Lower lobe of right lung (tissue), 2 donors: ENCODE measurements at places on chromosomes 2 and 18. TPM values are rescaled to one million over a fixed set of nuclear protein-coding genes. Genes with fewer than 3 reads are reported as not detected.

The LCT gene
- not detected for total RNA-seq

The CSRNP3 gene
- 2.3 TPM for total RNA-seq

The SNED1 gene
- 36.2 TPM for total RNA-seq

The CHRNA1 gene
- not detected for total RNA-seq

The BZW1 gene
- 154 TPM for total RNA-seq

The SIGLEC15 gene
- 0.35 TPM for total RNA-seq

The CENPA gene
- 1.7 TPM for total RNA-seq

The TLX2 gene
- not detected for total RNA-seq

The CCDC102B gene
- total RNA-seq, result 29.4 TPM

The SULT1C2 gene
- 1.2 TPM for total RNA-seq

The EMX1 gene
- not detected for total RNA-seq

The EIF2AK2 gene
- total RNA-seq, result 69.2 TPM

The GKN1 gene
- not detected for total RNA-seq

The KLHL14 gene
- 0.24 TPM for total RNA-seq

The PLGLB2 gene
- total RNA-seq, result 1.8 TPM

DNA sequence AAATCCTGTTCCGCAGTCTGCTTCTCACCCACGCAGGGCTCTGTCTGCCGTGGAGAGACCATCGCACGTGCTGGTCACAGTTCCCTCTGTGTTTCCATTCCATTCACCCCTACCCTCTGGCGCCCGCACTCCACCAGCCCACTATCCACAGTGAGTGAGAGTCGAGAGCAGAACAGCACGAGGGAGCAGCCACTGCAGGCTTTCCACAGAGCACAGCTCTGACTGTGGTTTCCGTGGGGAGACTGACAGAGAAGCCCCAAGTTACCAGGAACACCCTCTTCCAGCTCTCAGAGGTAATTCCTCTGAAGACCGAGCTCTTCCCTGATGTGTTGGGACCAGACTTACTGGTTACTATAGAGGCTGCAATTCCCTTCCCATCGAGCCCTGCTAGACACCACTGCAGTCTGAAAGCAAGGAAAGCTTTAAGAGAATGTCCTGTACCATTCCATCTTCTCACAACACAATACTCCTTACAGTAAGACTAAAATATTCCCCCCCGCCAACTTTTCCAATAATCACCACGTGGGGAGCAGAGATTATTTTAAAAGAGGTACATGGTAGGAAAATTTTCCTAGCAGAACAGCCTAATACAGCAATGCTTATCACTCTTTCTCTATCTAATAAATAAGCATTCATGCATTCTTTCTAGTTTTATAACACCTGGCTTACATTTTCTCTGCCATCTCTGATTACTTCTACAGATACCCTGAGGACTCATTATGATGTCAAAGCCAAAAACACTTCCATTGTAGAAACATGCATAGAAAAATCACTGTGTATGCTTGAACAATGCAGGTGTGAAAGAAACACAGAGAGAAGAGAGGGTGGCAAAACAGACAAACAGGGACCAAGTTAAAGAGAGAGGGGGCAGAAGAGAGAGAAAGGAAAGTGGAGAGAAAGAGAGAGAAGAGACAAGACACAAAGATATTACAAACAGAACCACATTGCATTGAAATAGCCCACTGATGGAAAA lies 4.7 kb downstream of the MYT1L start:
- H3K4me1 ChIP-seq, result no peaks in the 10 kb centered on the region
- no peak overlapping the region for H3K27ac ChIP-seq
- no peaks in the 10 kb centered on the region for H3K36me3 ChIP-seq
- H3K27me3 ChIP-seq, result peaks cover 4% of the 10 kb centered on the region
- H3K4me3 ChIP-seq, result no peak overlapping the region

- H3K27ac ChIP-seq, result no peak overlapping the region
- no peak overlapping the region for H3K4me3 ChIP-seq
- no peaks in the 10 kb centered on the region for H3K27me3 ChIP-seq
- no peaks in the 10 kb centered on the region for H3K4me1 ChIP-seq
- no peak for DNase-seq
Measured at GRCh38 chr2:156294945-156295580, 37.5 kb downstream of the NR4A2 start.

GRCh38 chr2:73979686-73980085 lies 5.0 kb upstream of the TET3 start:
- no peaks in the 10 kb centered on the region for H3K36me3 ChIP-seq
- no peak overlapping the region for H3K4me3 ChIP-seq
- H3K27ac ChIP-seq, result no peak overlapping the region
- no peak for DNase-seq
- no peaks in the 10 kb centered on the region for H3K27me3 ChIP-seq
- H3K4me1 ChIP-seq, result peaks cover 54% of the 10 kb centered on the region

- H3K4me3 ChIP-seq, result no peak overlapping the region
- H3K27me3 ChIP-seq, result no peaks in the 10 kb centered on the region
- no peak overlapping the region for H3K27ac ChIP-seq
- no peaks in the 10 kb centered on the region for H3K4me1 ChIP-seq
- H3K36me3 ChIP-seq, result no peaks in the 10 kb centered on the region
Measured at GRCh38 chr2:168670478-168670877, 132.0 kb upstream of the NOSTRIN start.

GRCh38 chr2:190697421-190697820 lies 48.5 kb downstream of the NAB1 start:
- H3K4me1 ChIP-seq, result no peaks in the 10 kb centered on the region
- no peak overlapping the region for H3K4me3 ChIP-seq
- H3K27me3 ChIP-seq, result no peaks in the 10 kb centered on the region
- no peak overlapping the region for H3K27ac ChIP-seq

- H3K27ac ChIP-seq, result no peak overlapping the region
- H3K36me3 ChIP-seq, result no peaks in the 10 kb centered on the region
- H3K4me1 ChIP-seq, result no peaks in the 10 kb centered on the region
- no peak overlapping the region for H3K4me3 ChIP-seq
- H3K27me3 ChIP-seq, result no peaks in the 10 kb centered on the region
Measured at GRCh38 chr2:86631846-86632485, 8.3 kb upstream of the RNF103 start.

GRCh38 chr2:134411279-134411827 lies 157.5 kb downstream of the MGAT5 start:
- DNase-seq, result no peak
- no peak overlapping the region for H3K4me3 ChIP-seq
- peaks cover 4% of the 10 kb centered on the region for H3K36me3 ChIP-seq

DNA sequence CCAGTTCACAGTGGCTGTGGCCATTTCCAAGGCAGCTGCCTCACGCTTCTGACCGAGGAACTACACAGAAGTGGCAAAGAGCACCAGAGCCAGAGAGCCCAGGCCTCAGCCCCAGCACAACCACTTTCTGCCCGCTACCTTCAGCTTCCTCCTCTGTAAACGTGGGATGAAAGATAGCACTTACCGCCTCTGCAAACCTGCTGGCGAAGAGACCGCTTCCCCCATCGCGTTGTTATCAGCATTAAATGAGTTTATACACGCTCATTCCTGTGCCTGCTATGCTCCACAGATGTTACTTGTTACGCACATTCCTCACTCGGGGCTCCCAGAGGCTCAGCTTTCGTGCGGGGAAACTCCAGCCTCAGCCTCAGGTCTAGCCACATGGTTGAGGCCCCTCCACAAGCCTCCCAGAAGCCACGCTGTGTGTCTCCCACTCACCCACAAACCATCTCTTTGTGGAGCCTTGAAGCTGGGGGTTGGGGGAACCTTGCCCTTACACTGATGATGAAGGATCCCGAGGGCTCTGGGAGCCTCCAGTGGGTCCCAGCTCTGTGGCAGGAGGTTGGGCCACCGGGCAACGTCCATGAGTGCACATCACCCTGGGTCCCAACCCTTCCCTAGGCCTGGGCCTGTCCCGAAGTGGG lies 63.3 kb upstream of the SMAD7 start:
- H3K4me3 ChIP-seq, result no peak overlapping the region
- H3K27ac ChIP-seq, result no peak overlapping the region
- H3K4me1 ChIP-seq, result no peaks in the 10 kb centered on the region
- H3K27me3 ChIP-seq, result no peaks in the 10 kb centered on the region
- H3K36me3 ChIP-seq, result no peaks in the 10 kb centered on the region

GRCh38 chr2:98385050-98385699 lies 38.9 kb downstream of the CNGA3 start:
- DNase-seq, result peak; percentile 82
- no peaks in the 10 kb centered on the region for H3K36me3 ChIP-seq
- no peak overlapping the region for H3K4me3 ChIP-seq
- H3K4me1 ChIP-seq, result no peaks in the 10 kb centered on the region
- H3K27me3 ChIP-seq, result peaks cover 7% of the 10 kb centered on the region

DNA sequence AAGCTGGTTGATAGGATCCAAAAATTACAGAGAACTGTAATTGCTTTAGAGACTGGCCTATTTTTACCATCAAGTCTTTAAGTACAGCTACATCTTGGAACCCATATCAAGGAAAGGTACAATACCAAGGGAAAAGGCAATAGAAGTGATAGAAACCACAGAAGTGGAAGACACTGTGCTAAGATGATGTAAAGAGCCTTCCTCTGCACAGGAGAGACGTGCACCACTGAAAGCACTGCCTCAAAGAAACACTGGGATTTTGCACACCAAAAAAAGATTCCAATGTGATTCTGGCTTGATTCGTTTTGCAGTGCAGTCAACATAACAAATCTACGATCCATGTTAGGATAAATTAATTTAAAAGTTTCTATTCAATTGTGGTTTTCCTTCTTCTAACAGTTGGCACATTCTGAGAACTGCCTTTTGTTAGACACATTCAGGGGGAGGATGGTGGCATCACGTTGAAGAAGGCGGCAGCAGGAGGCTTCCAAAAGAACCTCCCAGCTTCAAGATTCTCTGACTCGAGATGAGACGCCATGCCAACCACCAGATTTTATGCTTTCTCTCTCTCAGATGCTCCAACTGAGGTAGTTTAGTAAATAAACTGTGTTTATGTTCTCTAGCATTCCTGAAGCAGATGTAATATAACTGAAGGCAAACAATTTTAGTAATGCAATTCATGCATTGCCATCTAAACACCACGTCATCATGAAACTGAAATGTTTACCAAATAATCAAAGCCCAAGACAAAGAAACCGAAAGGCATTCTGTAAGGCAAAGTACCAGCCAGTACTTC lies 102.9 kb downstream of the BCL2 start:
- peaks cover 7% of the 10 kb centered on the region for H3K4me1 ChIP-seq
- no peak overlapping the region for H3K27ac ChIP-seq
- no peaks in the 10 kb centered on the region for H3K36me3 ChIP-seq
- no peak for DNase-seq
- no peak overlapping the region for H3K4me3 ChIP-seq

GRCh38 chr2:239278361-239278760 lies 122.5 kb downstream of the HDAC4 start:
- H3K36me3 ChIP-seq, result no peaks in the 10 kb centered on the region
- H3K4me3 ChIP-seq, result no peak overlapping the region
- no peaks in the 10 kb centered on the region for H3K27me3 ChIP-seq

GRCh38 chr2:32446369-32446768 lies 89.5 kb downstream of the BIRC6 start:
- H3K4me1 ChIP-seq, result no peaks in the 10 kb centered on the region
- H3K27me3 ChIP-seq, result no peaks in the 10 kb centered on the region
- H3K4me3 ChIP-seq, result no peak overlapping the region
- H3K27ac ChIP-seq, result no peak overlapping the region

- no peaks in the 10 kb centered on the region for H3K36me3 ChIP-seq
- no peak overlapping the region for H3K27ac ChIP-seq
- H3K27me3 ChIP-seq, result no peaks in the 10 kb centered on the region
Measured at GRCh38 chr2:201909961-201910361, 103.6 kb downstream of the CDK15 start.

DNA sequence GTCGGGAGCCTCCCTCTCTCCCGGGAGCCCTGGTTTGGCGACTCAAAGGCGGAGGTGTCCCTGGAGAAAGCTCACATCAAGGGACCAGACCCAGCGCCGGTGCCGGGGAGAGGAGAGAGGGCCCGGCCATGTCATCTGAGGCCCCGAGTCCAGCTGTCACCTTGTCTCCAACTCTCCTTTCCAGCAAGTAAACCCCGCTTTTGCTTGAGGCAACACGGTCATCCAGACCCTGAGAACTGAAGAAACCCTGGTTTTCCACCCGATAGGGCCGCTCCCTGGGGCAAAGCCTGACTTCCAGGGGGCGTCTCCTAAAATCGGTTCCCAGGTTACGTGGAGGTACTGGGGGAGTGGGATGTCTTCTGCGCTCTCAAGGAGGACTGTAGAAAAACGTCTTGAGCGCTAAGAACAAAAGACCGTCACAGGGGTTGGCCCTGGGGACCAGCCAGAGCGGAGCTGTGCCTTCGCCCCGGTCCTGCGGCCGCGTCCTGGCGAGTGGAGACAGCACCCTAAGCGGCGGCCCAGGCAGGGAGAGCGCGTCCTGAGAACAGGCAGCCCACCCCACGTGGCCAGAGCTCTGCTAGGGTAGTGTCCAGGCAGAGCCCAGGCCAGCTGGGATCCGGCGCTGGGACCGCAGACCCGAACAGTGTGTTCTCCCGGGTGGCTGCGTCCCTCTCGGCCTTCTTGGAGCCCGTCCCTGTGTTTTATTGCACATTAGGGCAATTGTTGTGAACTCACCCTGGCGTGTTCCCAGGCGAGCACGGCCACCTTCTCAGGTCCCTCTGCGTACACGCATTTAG lies 55.7 kb downstream of the TMEM18 start:
- H3K27me3 ChIP-seq, result no peaks in the 10 kb centered on the region
- H3K27ac ChIP-seq, result no peak overlapping the region
- no peak overlapping the region for H3K4me3 ChIP-seq
- H3K4me1 ChIP-seq, result no peaks in the 10 kb centered on the region
- no peaks in the 10 kb centered on the region for H3K36me3 ChIP-seq
- no peak for DNase-seq

DNA sequence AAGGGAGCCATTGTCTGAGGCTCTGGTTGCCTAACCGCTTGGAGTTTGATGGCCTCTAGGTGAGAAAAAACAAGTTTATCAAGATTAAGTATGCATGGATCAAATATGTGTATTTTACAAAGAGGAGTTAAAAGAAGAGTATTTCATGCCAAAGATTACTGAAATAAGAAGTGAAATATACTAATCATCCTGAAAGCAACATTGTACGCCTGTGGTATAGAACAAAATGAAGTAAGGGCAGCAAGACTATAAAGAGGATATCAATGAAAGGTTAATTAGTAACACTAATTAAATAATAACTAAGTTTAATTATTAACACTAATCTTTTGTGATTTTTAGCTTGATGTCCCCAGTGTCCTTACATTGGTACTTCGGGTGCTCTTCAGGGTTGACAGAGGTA lies 276.7 kb downstream of the CALCRL start:
- no peak for DNase-seq
- H3K4me3 ChIP-seq, result no peak overlapping the region
- no peaks in the 10 kb centered on the region for H3K27me3 ChIP-seq
- no peaks in the 10 kb centered on the region for H3K4me1 ChIP-seq

- no peaks in the 10 kb centered on the region for H3K4me1 ChIP-seq
- H3K4me3 ChIP-seq, result no peak overlapping the region
- no peaks in the 10 kb centered on the region for H3K36me3 ChIP-seq
Measured at GRCh38 chr18:52220062-52220591, 119.9 kb upstream of the DCC start.

- peak overlapping the region; percentile 74 for H3K27ac ChIP-seq
- no peaks in the 10 kb centered on the region for H3K36me3 ChIP-seq
- no peak for DNase-seq
- H3K27me3 ChIP-seq, result no peaks in the 10 kb centered on the region
- H3K4me1 ChIP-seq, result peaks cover 20% of the 10 kb centered on the region
Measured at GRCh38 chr18:57976230-57976773, 67.7 kb upstream of the NEDD4L start.

GRCh38 chr2:172919732-172920131 lies 155.9 kb upstream of the MAP3K20 start:
- H3K27me3 ChIP-seq, result no peaks in the 10 kb centered on the region
- DNase-seq, result no peak
- peaks cover 6% of the 10 kb centered on the region for H3K4me1 ChIP-seq
- H3K4me3 ChIP-seq, result no peak overlapping the region
- no peak overlapping the region for H3K27ac ChIP-seq
